Stimulated activated CD8-positive, alpha-beta memory T cell treated with anti-CD3 and anti-CD28 coated beads, Interleukin-4, amount 100 ng/mL, for 24 hours (primary cell): ENCODE measurements at places on chromosomes 5 and 9.

GRCh38 chr9:13228431-13228830 is 51.1 kb downstream of the MPDZ start:
- DNase-seq: no peak

- DNase-seq: no peak
These were observed 120.4 kb upstream of the FST start for GRCh38 chr5:53359916-53360517.

DNA sequence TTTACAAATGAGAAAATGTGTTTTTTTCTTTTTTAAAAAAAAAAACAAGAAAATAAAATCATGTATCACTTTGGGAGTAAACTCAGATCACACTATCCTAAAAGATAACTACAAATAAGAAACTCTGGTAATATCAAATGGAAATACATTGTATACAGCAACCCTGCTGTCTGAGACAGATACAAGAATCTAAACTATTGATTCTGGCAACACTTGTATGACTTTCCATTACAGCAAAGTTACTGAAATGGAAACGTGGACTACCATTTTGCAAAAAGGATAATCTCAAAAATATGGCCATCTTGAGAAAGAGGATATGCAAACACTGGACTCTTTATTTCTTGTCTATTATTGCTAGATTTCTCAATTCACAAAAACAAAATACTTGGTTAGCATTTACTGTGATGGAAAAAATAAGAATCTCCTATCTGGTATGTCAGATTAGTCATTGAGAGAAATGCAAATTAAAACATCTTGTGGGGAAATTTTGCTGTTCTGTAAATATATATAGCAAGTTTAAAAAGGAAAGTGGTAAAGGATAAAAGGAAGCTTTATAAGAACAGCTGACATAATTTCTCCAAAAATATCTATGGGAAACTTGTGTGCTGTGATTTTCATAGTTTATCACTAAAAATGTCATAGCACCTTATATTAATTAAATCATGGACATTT is 112.9 kb upstream of the FER start:
- no peak for DNase-seq

DNA sequence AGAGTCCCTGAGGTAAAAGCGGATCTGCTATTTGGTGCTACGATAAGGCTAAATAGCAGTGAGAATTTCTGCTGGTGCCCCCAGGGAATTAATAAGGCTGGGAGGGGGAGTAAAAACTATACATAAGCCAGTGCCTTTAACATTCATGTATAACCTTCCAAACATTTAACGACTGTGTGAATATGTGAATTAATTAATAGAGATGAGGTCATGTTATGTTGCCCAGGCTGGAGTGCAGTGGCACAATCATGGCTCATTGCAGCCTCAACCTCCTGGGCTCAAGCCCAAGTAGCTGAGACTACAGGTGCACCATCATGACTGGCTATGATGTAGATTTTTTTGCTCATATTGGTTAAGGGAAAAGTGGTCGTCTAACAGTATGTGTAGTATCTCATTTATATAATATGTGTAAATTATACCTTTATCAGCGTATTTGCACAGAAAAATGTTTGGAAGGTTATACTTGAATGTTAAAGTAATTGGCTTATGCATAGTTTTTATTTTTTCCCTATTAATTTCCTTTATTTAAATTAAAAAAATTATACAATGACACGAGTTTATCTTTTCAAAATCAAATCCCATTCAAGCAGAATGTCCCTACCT is 64.6 kb downstream of the EHMT1 start:
- no peak for DNase-seq

GRCh38 chr5:180782748-180783147 is 19.9 kb downstream of the MGAT1 start:
- no peak for DNase-seq

- no peak for DNase-seq
These were observed 159.6 kb upstream of the GPR151 start for GRCh38 chr5:146675636-146676035.

GRCh38 chr9:126989847-126990842 is 75.6 kb downstream of the RALGPS1 start:
- DNase-seq: no peak

GRCh38 chr5:16500024-16500423 is 34.4 kb upstream of the ZNF622 start:
- no peak for DNase-seq

DNA sequence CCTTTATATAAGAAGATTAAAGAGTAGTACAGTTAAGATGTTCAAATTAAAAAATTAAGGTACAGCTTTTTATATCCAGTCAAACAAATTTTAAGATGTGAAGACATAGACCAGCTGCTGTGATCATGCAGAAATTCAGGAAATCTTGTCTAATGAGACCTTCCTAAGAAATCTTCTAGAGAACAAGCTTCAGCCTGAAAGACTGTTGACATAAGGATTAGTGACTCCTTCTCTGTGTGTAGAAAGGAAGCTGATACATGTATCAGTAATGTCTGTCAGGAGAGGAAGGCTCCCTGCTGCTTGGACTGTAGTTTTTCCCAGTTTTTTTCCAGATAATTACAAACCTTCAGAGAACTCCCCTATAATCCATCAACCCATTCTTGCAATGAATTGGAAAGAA is 75.8 kb upstream of the PCSK5 start:
- no peak for DNase-seq
